ENCODE measurements at places on chromosomes 16 and 17.
A peak's percentile ranks its signal among the peaks of the same experiment; 100 is the strongest.

GRCh38 chr17:39754958-39755553, 17.3 kb downstream of the GRB7 start:
- DNase-seq = no peak

- DNase-seq = no peak
Observed at GRCh38 chr17:41583137-41584127, 3.3 kb downstream of the KRT14 start.

GRCh38 chr16:79400462-79401149, 199.9 kb downstream of the MAF start:
- DNase-seq = no peak

- no peak for DNase-seq
Observed at GRCh38 chr17:37650419-37651003, 7.3 kb upstream of the DDX52 start.

GRCh38 chr17:69448431-69449102, 34.1 kb downstream of the MAP2K6 start:
- no peak for DNase-seq

DNA sequence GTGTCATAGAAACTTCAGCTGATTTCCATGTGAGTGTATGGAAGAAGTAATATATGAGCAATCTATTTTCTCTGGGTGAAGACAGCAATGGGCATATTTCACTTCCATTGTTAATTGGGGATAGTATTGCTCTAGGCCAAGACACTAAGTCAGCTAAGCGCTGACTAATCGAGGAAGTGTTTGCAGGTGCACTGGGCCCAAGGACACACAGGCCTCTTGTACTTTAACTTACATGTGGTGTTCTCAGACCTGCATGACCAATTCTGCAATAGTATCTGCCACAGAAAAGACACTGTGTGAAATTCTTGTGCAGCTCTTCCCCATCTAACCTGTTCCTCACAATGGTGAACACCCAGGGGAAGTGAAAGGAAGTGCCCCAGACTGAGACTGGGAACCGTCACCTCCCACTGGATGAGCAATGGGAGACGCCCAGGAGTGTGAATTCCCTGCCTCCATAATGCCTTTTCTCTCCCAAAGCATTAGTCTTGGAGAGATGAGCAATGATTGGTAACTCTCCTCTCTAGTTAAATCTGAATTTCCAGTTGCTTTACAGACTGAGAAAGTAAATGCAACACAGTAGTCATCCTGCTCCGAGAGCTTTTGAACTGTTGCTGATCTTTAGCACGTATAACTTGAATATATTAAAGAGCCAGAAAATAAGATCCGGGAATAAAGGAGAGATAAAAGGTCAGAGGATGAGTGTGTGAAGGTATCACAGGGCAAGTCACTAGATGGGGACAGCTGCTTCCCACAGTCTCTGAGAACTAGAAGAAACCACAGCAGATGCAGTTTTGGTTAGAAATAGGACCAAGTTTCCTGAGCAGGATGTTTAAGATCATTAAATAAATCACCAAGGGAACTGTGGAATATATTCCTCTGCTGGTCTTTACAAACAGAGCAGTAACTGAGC, 82.6 kb downstream of the CDK5R1 start:
- no peak for DNase-seq

- DNase-seq = no peak
Observed at GRCh38 chr16:79677799-79678530, 77.4 kb upstream of the MAF start.

- DNase-seq = no peak
Observed at GRCh38 chr16:50393416-50393815, 24.6 kb upstream of the BRD7 start.

DNA sequence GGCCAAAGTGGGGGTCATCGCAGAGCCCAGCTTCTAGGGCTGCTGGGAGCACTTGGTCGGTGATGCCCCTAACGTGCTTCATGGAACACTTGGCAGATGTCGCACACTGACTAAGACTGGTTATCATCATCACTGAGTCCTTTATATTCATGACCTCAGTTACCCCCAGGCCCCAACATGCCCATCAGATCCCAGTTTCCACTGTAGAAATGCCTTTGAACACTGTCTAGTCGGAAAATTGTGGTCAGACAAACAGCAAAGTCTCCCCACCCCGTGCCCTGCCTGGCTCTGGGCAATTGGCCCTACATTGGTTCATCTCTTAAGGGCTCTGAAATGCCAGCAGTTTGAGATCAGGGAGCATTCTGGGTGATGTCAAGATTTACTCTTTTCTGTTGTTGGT, 51.3 kb downstream of the NKD1 start:
- DNase-seq = no peak

GRCh38 chr17:17685775-17686291, 4.6 kb downstream of the RAI1 start:
- no peak for DNase-seq

DNA sequence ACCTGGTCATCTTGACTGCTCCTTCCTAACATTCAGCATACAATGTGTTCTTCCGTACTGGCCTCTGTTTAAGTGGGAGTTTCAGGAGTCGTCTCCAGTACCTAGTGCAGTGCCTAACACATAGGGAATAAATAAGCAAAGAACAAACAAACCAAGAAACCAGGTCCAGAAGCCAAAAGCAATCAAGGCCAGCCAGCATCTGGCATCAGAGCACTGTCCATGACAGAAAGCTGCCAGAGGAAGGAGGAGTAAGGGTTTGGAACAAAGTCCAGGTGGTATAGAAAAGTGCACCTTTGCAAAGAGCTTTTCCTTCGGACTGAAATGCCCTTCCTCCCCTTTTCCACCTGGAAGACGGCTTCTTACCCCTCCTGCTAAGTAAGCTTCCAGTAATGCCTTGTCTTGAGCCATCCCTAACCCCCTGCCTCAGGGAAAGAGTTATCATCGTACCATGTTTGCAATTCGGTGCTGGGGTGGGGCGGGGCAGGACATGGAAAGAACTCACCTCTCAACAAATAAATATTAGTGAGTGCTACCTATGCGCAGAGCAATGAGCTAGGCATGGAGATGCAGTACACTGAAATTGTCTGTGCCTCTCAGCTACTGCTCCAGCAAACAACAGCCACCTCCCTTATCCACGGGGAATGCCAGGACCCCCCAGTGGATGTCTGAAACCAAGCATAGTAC, 47.6 kb downstream of the C17orf67 start:
- no peak for DNase-seq

DNA sequence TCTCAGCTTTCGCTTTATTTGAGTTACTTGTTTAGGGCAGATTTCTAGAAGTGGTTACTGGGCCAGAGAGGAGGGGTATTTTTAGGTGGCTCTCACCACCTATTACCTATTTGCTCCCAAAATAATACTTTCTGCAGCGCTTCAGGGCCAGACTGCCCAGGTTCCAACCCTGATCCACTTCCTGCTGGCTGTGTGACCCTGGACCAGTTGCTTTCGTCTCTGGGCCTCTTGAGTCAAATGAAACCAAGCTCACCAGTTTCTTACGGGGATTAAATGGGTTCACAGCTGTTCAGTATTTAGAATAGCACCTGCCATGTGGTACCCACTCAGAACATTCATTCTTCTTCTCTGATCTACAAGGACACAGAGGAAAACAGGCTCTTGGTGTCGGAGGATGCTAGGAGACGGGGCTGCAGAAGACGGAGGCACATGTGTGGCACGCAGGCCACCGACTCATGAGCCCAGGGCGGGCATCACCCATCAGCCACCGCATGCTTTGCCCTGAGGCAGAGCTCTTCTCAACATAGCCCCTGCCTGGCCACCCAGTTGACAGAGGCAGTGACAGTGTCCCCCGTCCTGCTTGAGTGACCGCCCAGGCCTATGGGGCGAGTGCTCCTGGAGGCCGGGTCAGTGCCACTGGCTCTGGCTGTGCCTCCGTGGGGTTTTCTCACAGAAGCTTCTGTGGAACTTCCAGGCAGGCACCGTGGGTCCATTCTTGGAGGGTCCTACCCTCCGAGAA, 149.0 kb upstream of the PLCG2 start:
- DNase-seq = no peak

GRCh38 chr16:51442141-51442870, 291.2 kb upstream of the SALL1 start:
- DNase-seq = no peak

- no peak for DNase-seq
Observed at GRCh38 chr16:11050536-11050935, 106.2 kb downstream of the CLEC16A start.

- peak; percentile 62 for DNase-seq
Observed at GRCh38 chr16:75385507-75386152, 47.7 kb downstream of the CFDP1 start.

- DNase-seq = no peak
Observed at GRCh38 chr16:88430524-88431446, 22.3 kb upstream of the ZFPM1 start.

DNA sequence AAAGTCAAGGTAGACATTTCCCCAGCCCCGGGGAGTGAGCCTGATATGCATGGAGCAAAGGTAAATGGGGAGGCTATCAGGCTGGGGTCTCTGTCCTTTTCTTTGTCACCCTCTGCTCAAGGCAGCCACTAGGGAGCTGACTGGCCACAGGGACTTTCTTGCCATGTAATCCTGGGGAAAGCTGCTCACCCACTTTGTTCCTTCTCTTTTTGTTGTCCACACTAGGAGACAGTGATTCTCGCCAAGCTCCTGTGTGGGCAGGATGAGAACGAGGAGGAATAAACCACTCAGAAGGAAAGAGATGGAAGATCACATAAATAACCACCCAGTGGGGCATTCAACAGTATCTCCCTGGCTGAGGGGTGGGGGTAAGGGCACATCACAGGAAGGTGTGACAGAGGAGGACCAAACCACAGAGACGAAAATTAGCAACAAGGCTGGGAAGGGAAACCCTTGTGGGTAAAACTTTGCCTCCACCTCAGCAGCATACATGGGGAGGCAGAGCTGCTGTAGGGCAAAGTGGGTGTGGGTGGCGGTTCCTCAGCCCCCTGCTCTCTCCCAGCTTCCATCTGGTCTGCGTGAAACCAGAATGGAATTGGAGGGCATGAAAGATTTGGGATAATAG, 26.2 kb upstream of the CCL1 start:
- DNase-seq = no peak

DNA sequence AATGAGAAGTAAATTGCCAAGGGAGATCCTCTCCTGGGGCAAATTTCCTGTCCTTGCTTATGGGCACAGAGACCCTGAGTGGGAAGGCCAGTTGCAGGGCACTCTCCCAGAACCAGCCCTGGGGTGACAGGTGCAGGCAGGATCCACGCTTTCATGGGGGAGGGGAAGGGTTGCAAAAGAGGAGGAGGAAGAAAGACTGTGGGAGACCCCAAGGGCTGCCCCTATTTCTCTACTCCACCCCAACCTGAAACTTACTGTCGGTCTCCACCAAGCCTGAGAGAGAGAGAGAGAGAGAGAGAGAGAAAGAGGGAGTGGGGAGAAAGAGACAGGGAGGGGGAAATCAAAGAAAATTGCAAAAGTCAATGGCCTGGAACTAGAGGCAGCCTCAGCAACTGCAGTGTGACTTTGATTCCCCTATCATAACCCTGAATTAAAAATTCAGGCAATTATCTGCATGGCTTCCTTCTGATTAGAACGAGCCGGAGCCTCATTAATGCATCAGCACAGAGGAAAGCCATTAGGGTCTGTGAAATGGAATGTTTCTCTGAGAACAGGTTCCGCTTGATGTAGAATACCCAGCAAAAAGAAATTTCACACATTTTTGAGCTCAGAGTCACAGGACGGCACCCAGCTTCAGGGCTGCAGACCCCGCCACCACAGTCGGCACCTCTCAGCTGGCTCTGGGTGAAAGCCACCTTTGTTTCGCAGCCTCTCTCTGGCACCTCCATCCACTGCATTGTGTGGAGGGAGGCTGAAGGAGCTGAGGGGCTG, 45.1 kb upstream of the HNF1B start:
- DNase-seq = no peak

Measured in urinary bladder (tissue), 4 donors.